NCI-H460 (cell line): ENCODE measurements at places on chromosomes 1 and 21. TPM values are rescaled to one million over a fixed set of nuclear protein-coding genes. Genes with fewer than 3 reads are reported as not detected.

JTB gene
- total RNA-seq: 357 and 419 TPM in 2 replicates

GRCh38 chr1:30087465-30087864, 635.9 kb downstream of the MATN1 start:
- DNase-seq: no peak

DNA sequence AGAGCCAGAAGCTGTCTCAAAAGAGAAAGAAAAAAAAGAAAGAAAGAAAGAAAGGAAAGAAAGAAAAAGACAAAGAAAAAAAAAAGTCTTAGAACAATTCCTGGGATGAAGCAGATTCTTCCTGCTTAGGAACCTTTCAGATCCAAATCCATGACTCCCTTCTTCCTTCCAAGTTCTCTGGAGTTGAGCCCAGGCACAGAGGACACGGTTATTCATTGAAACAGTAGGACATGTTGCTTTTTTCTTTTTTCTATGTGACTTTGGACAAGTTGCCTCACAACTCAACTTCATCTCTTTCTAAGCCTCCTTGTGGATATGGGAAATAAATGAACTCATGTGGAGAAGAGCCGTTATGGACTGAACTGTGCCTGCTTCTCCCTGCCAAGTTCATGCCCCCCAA, 14.7 kb upstream of the TNFRSF8 start:
- no peak for DNase-seq

SIPA1L2 gene
- 8.9 TPM in 2 replicates for total RNA-seq

RUNX3 gene
- total RNA-seq: not detected in 2 replicates
